ENCODE measurements at places on chromosomes 3 and 15.
A peak's percentile ranks its signal among the peaks of the same experiment; 100 is the strongest.

GRCh38 chr3:184619369-184619768 lies 57.8 kb downstream of the EPHB3 start:
- peak; percentile 57 for DNase-seq

DNA sequence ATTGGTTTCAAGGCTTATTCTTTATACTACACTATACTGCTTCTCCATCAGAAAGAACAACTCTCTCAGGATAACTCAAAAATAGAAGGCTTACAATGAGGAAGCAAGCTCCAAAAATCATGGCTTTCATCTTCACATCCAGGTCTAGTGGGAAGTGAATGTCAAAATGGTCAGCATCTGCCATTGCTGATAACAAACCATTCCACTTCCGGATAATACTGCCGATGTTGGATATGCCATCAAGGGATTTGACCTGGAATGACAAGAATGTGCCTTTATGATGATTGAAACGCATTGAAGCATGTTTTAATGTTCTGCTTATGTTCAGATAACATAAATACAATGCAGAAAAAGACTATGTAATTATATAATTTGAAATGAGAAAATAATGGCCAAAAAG lies 34.0 kb upstream of the PLOD2 start:
- no peak for DNase-seq

- DNase-seq, result no peak
These were observed 555 bp downstream of the TM2D3 start for GRCh38 chr15:101651554-101652097.

- DNase-seq, result peak; percentile 24
These were observed 10.8 kb upstream of the INSYN1 start for GRCh38 chr15:73763931-73764330.

- no peak for DNase-seq
These were observed 234.6 kb downstream of the EBLN2 start for GRCh38 chr3:73295876-73296635.

GRCh38 chr3:157544501-157545130 lies 41.4 kb upstream of the VEPH1 start:
- DNase-seq, result peak; percentile 42

DNA sequence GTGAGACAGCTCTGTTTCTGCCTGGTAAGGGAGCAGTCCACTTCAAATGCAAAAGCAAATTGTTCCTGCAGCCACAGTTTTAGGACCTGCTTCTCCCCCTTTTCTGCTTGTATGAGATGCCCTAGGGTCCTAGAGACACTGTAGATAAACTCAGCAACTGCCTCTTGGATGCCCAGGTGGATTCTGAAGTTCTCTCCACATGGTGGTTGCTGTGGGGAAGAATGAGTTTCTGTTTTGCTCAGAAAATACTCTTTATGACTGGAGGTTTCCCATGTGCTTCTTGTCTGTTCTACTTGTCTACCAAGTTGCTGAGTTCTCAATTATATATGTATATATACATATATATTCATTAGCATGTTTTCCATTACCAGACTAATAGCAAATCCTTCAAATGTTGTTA lies 5.6 kb upstream of the ZNF80 start:
- DNase-seq, result no peak

DNA sequence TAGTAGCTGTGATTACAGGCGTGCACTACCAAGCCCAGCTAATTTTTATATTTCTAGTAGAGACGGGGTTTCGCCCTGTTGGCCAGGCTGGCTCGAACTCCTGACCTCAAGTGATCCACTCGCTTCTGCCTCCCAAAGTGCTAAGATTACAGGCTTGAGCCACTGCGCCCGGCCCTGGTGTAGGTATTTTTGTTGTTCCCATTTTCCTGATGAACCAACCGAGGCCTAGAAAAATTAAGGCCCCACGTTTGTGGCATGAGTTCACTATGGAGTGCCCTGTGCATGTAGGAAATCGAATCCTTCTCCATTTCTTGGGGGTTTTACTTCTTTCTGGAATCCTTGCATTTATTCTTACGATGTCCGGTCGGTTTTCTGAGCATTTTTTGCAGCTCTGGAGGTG lies 14.3 kb upstream of the TATDN2 start:
- DNase-seq, result no peak

GRCh38 chr3:140103166-140103565 lies 168.2 kb downstream of the CLSTN2 start:
- DNase-seq, result no peak

DNA sequence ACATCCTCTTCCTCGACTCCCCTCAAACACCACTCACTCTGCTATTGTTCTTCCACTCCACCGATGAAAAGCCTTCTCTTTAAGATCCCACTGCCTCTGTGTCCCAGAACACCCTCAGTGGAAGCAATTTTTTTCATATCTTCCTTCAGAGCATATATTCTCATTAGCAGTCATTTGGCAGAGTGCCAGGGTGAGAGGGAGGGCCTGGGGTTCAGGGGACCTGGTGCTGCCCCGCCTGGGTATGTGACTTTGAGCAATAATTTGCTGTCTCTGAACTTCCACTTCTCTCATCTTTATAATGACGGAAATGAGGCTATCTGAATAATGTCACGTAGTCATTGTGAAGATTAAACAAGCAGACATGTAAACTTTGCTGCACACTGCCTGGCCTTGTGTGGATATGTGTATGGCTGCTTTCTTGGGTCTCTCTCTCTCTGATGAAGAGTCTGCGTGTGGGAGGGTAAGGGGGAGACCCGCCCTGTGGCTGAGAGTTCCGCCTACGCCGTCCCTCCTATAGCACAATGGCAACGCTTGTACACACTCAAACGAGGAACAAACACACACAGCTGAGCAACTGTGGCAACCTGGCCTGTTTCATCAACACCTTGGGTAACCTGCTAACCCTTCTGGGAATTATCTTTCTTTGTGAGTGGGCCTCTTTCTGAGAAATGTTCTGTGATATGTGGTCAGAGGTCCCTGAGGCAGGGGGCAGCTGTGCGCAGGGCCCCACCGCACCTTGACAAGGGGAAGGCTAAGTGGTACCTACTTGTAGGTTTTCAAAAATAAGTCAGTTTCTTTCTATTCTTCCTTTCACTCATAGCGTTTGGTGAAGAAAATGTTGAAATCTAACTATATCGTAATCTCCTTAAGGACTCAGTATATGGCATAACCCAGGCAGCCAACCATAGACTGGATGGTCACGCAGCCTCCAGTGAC lies 369.8 kb downstream of the SV2B start:
- DNase-seq, result no peak
